ENCODE measurements at places on chromosomes 7 and 10. TPM values are rescaled to one million over a fixed set of nuclear protein-coding genes. Genes with fewer than 3 reads are reported as not detected.
A peak's percentile ranks its signal among the peaks of the same experiment; 100 is the strongest.

GRCh38 chr10:16184096-16184597 lies 252.7 kb upstream of the PTER start:
- no peak for DNase-seq

DNA sequence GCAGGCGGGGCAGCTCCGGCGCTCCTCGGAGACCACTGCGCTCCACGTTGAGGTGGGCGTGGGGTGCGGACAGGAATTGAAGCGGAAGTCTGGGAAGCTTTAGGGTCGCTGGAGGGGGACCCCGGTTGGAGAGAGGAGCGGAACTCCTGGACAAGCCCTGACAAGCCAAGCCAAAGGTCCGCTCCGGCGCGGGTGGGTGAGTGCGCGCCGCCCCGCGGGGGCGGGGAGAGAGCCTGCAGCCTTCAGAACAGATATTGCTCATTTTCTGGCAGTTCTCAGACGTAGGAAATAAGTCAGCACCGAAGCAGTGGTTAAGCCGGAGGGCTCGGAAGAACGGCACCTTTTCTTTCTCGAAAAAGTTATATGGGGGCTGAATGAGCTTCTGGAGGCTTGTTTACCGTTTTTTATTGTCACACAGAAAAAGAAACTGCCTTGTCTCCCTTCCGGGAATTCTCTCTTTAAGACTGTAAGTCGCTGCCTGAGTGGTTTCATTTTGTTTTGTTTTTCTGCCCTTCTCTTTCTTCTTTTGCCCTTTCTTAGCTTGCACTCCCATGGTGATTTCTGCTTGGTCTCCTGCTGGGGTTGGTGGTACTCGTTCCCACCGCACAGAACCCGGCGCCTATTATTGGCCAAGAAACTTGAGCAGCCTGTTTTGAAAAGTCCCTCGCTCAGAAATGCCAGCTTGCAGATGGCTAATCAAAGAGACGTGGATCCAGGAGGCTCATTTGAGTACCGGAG lies 732 bp downstream of the FAS start:
- peak; percentile 74 for DNase-seq

DNA sequence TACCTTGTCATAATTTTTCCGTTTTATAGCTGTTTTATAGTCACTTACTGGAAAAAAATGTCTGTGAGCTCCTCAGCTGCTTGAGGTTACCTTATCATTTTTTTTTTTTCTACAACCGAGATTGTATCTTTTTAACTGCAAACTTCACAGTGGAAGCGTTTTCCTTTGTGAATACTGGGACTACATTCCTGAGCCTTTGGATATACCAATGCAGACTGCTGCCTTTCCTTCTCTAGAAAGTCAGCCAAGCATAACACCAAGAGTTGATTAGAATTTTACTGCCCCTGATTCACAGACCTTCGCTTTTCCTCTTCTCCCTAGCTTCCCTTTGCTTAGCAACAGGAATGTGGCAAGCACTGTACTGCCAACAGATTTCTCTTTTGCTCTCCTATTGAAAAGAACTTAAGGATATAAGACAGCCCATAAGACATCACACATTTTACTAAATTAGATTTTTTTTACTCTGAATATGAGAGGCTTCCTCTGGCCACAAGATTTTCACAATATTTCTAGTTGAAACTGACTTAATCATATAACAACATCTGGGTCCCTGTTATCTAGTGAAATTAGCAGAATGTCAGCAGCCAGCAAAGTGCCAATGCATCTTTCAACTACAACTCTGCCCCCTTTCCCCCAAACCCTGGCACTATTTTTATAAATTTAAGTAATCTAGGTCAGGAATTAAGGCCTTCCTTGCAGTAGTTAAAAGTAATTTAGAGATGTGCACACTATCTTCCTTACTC lies 170.6 kb downstream of the PRKG1 start:
- DNase-seq = peak; percentile 76

GRCh38 chr10:109689785-109690184 lies 233.5 kb downstream of the XPNPEP1 start:
- DNase-seq = no peak

GRCh38 chr10:103441611-103442010 lies 10.6 kb downstream of the CALHM2 start:
- no peak for DNase-seq

DNA sequence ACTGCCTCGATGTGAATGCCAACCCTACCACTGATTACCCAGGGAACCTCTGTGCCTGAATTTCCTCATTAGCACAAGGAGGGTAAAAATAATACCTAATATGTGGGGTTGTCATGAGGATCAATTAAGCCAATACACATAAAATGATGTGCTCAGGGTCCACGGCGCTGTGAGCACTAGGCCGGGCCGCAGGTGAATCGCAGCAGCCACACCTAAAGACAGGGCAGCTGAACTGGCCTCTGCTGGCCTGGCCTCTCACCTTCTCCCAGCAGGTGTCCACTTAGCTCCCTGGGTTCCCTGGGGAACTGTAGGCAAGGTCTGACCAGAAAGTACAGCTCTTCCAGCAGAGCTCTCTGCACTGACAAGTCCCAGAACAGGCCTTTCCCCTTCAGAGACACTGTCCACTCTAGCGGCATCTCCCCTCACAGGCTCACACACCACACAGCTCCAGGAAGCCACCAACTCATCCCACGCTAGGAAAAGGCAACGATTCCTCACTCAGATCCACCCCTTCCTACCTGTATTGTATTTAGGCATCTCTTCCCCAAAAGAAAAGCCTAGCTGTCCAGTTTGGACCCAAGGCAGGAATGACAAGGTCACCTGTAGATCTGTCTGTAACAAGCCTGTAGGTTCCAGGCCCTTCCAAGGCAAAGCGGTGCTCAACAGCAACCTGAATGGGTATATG lies 273.1 kb downstream of the USP6NL start:
- no peak for DNase-seq

DNA sequence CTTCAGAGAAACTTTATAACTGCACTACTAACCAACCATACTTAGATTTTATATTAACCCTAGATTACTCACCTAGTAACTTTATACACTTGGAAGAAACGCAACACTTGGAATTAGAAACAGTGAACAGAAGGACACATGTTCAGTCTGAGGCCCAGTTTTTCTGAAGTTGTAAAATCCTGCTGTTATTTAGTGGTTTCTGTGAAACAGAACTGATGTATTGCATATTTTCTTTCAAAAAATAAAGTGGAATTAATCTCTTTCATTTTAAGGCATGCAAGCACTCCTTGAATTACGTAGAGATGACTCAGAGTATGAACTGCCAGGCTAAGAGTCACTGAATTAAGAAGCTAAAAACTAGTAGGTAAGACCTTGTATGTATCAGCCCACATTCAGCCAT lies 215.8 kb downstream of the SKAP2 start:
- no peak for DNase-seq

- DNase-seq = peak; percentile 71
These were observed 706 bp downstream of the BUB3 start for GRCh38 chr10:123154711-123155505.

- peak; percentile 79 for DNase-seq
These were observed 798 bp upstream of the AUTS2 start for GRCh38 chr7:69597278-69598076.

- DNase-seq = peak; percentile 62
These were observed 1.5 kb downstream of the CYP3A7 start for GRCh38 chr7:99733448-99733847.

DNA sequence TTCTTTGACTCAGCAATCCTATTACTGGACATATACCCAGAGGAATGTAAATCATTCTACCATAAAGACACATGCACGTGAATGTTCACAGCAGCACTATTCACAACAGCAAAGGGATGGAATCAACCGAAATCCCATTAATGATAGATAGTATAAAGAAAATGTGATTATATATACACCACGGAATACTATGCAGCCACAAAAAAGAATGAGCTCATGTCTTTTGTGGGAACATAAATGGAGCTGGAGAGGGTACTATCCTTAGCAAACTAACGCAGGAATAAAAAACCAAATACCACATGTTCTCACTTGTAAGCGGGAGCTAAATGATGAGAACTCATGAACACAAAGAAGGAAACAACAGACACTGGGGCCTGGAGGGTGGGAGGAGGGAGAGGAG lies 201.9 kb downstream of the DNAJC1 start:
- no peak for DNase-seq

DNA sequence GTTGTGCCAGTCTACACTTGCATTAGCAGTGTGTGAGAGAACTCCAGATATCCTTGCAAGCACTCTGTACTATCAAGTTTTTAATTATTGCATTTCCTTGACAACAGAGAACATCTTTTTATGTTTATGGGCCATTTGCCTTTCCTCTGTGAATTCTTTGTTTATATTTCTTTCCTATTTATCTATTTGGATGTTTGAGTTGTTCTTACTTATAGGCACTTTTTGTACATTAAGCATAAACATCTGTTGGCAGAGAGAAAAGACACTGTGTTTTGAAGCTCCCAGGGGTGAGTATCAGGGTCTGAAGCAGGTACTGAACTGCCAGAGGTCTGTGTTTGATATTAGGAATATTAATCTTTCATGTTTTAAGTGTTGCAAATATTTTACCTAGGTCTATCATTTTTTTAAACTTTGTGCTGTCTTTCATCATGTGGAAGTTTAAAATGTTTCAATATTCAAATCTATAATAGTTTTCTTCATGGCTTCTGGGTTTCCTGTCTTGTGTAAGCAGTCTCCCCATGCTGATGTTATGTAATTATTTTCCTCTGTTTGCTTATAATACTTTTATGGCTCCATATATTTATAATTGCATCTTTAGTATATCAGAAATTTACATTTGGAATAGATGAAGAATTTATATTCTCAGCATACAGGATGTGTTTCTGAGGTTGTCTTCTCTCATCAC lies 17.7 kb upstream of the PDCD4 start:
- no peak for DNase-seq

DNA sequence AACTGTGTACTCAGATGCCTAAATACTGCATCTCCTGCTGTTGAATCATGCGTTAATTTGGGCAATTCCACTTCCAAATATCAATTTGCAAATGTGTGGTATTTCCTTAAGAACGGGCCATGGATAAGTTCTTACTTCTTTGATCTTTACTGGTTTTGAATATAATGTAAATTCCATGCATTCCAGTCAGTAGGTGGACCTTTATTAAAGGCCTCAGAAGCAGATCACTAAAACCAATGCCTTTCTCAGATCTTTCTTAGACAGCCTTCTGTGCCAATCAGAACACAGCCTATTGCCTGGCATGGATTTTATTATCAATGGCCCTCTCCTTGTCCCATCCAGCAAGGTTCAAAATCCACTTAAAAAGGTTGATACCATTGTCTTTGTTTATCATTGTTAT lies 21.5 kb upstream of the POM121L12 start:
- peak; percentile 17 for DNase-seq

DNA sequence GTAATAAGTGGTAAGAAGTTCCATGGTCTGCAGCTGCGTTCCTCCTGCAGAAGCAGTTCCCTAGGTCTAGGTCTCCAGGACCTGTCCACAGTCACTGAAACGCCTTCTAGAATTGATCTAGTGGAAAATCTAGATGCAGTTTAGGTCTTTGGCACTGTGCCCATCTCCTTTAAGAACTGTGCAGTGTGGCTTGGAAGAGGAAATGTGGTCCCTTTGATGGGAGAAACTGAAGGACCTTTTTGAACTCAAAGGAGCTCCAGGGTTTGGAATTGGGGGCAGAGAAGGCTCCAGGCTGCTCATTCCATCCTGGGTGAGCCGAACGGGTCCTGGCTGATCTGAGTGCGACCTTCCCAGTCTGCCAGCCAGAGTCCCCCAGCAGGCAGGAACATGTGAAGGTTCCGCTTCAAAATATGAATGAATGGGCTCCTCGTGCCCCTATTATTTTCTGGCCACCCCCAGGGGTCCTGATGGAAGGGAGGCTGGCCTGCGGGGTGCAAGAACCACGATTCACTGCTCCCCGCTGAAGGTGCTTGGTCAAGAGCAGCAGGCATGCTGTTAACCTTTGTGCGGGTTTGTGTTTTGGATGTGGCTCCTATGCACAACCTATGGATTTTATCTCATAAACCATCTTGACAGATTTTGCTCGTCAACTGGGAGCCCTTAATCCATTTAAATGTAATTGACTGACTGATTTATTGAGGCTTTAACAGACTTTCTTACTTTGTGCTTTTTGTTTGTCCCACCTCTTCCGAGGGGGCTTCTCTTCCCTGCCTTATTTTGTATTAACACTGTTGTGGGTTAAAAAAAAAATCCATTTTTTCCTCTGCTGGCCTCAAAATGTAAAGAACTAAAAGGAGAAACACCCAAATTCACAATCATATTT lies 36.7 kb downstream of the ZNF467 start:
- DNase-seq = no peak

- DNase-seq = no peak
These were observed 729 bp downstream of the DNAJB6 start for GRCh38 chr7:157337316-157338149.

DNA sequence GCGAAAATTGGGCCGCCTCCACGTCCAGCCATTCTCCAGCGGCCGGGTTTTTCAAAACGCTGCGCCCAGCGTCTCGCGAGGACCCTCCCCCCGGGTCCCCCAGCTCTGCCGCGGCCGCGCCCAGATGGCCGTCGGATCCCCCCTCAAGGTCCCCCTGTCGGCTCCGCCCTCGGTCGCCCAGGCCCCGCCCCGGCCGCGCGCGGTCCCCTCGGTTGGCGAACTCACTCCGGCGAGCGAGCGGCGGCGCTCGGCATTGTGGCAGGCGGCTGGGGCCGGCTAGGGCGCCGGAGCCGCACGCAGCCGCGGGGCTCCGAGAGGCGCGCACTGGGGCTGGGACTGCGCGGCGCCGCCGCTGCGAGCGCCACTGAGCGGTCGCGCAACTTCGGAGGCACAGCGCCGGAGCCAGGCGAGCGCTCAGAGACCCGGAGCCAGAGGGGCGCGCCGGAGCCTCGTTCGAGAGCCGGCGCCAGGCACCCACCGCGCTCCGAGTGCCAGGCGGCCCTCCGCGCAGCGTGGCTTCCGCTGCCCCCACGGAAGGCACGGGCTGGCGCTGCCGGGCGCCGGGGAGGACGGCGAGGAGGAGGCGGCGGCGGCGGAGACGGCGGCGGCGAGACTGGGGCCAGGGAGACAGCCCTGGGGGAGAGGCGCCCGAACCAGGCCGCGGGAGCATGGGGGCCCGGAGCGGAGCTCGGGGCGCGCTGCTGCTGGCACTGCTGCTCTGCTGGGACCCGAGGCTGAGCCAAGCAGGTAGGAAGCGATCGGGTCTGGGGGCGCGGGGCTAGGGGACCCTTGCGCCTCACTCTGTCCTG lies at the start of gene UNC5B:
TSS of gene UNC5B (plus strand) at position 253 of the 809 bp plus-strand sequence. CDS start at position 669, 416 bp downstream.
- peak; percentile 91 for DNase-seq

Gene GDF2
- total RNA-seq = not detected

Gene CALHM1
- 0.93 TPM for total RNA-seq

Gene ARHGEF5
- total RNA-seq = 27.3 TPM

Gene WNT8B
- 1.9 TPM for total RNA-seq

Measured in GM23338 (cell line).